Fibroblast of upper back skin (primary cell): ENCODE measurements at places on chromosomes 12 and 14.
A peak's percentile ranks its signal among the peaks of the same experiment; 100 is the strongest.

GRCh38 chr12:40647651-40648050 lies 44.6 kb upstream of the CNTN1 start:
- peak; percentile 3 for DNase-seq

DNA sequence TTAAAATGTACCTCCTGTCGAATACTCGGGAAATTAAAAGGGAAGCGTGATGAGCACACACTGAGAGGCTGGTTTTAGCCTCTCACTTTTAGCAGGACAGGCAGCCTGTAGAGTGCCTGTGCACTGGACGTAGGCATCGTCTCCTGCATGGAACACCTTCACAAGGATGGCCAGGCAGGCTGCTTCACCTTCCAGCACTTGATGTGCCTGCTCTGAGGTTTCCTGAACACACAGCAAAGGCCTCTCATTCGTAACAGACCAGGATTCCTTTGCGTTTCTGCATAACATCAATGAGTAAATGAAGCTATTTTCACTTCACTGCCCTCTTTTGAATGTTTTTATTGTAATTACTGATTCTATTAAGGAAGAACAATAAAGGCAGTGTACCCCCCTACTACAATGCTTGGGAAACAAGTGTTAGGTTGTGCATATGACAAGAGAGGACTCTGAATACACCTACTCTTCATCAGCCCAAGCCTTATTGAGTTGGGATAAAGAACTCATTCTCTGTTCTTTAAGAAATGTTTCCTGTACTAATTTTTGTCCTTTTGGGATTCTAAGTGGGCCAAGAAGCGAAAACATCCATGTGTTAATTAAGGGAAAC lies 1077.6 kb upstream of the FOXG1 start:
- no peak for DNase-seq

DNA sequence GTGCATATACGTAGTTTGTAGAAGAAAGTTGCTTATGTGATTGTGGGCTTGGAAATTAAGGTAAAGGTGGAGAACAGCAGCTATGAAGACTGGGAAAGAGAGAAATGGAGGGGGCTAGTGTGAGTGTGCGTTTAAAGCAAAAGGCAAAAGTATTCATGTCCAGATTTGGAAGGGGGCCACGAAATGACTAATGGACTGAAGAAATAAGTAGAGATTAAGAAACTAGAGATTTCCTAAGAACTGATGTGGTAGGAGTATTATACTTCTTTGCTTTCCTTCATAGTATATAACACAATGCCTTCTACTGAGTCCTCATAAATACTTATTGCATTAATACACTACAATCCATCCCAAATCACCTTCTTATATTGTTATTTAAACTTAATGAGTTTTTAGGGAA lies 298.6 kb upstream of the NOVA1 start:
- peak; percentile 57 for DNase-seq

DNA sequence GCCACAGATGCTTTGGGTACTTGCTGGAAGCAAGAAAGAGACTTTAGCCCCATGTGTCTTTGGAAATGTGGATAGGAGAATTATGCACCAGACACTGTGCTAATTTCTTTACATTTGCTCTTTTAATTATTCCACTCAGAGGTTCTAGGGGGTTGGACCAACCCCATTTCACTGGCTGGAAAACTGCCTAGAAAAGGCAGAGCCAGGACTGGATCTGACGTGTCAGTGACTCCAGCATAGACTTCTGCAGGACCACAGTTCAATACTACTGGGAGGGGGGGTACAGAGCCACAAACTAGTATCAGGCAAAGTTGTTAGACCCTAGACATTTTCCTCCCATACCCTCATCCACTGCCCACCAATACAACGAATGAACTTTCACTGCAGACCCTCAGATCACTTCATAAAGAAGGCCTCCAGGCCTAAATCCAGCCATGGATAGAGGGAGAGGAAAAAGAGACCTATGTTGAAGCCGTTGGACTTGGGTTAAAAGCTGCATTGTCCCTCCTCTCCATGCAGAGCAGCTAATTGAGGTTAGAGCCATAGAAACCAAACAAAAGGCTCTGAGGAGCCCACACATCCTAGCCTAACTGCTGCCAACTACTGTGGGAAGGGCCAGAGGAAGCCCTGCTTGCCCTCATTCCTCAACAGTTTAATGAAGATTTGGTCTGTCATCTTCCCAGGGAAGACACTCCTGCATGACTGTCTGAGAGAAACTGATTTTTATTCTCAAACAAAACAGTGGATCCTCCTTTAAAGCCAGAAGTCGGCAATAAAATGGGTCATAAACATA lies 68.7 kb downstream of the STON2 start:
- DNase-seq: no peak

- no peak for DNase-seq
These were observed 127.5 kb downstream of the SMOC1 start for GRCh38 chr14:70006699-70007098.

DNA sequence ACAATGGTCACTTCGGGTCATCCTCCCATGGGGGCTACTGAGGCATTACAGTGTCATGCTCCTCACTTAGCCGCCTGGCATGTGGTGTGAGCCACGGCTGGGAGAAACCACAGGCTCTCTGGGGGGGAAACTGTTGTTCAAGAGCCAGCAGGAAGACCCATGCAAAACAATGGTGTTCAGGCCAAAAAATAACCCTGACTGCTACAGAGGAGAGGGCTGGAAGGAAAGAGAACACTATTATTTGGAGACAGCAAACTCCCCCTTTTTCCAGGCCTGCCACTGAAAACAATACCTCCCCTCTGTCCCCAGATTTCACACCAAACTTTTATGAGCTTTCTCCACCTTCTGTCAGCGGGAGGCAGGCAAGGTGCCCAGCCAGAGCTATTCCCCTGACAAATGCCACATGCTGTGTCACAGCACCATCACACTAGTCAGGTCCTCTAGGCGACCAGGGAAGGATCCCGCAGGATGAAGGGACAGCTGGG lies 83.7 kb downstream of the CHGA start:
- peak; percentile 53 for DNase-seq

GRCh38 chr12:28390206-28390605 lies 199.9 kb downstream of the CCDC91 start:
- DNase-seq: no peak

DNA sequence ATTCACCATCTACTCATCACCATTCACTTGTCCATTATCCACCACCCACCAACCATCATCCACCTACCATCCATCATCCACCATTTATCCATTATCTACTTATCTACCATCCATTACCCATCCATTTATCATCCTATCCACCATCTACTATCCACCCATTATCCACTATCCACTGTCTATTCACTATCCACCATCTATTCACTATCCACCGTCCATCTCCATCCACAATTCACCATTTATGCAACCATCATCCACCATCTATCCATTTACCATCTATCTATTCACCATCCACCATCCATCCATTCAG lies 1.5 kb upstream of the AMN start:
- no peak for DNase-seq

DNA sequence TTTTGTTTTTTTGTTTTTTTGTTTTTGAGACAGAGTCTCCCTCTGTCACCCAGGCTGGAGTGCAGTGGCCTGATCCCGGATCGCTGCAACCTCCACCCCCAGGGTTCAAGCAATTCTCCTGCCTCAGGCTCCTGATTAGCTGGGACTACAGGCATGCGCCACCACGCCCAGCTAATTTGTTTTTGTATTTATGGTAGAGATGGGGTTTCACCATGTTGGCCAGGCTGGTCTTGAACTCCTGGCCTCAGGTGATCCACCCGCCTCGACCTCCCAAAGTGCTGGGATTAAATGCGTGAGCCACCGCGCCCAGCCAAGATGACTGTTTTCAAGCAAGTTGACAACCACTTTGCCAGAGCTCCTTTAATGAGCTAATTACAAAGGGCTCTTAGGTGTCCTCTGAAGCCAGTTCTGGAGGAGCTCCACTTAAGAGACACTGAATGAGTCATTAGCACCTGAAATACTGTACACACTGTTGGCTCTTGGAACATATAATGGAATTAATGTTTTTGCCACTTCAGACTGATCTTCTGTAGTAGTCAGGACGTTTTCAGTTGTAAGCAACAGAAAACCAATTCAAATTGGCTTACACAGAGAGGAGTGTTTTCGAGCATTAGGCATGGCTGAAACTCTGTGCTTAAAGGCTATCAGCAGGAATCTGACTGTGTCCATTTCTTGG lies 55.4 kb upstream of the MED13L start:
- DNase-seq: no peak

GRCh38 chr12:51070004-51070403 lies 13.4 kb downstream of the CSRNP2 start:
- peak; percentile 82 for DNase-seq

- DNase-seq: no peak
These were observed 3.2 kb upstream of the VDR start for GRCh38 chr12:47907851-47908454.

- no peak for DNase-seq
These were observed 38.5 kb upstream of the SLC6A15 start for GRCh38 chr12:84950971-84951546.

DNA sequence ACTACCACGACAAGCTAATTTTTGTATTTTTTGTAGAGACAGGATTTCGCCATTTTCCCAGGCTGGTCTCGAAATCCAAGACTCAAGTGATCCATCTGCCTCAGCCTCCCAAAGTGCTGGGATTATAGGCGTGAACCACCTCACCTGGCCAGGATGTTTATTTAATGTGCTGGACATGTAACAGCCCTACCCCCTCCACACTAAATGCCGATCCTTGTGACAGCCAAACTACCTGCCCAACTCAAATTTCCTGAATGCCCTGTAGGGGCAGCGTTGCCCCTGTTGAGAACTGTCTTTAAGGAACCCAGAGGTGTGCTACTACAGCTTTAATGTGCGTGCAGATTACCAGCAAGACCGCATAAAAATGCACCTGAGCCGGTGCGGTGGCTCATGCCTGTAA lies 48.1 kb downstream of the KCNK13 start:
- no peak for DNase-seq

DNA sequence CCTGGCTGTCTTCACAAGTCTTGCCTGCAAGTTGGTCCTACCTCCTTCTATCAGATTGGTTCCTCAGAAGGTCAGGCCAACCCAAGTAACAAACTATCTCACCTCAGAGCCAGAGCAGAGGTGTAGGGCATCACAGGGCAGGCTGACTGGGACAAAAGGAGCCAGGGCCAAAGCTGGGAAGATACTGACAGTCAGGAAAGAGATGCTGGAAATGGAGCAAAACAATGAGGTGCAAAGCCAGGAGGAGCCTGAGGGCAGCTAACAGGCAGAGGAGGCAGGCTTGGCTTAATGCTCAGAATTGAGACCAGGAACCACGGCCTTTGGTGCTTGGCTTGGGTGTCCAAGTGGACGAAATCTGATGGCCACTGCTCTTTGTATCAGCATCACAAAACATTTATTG lies 68.4 kb upstream of the PNMA1 start:
- no peak for DNase-seq

DNA sequence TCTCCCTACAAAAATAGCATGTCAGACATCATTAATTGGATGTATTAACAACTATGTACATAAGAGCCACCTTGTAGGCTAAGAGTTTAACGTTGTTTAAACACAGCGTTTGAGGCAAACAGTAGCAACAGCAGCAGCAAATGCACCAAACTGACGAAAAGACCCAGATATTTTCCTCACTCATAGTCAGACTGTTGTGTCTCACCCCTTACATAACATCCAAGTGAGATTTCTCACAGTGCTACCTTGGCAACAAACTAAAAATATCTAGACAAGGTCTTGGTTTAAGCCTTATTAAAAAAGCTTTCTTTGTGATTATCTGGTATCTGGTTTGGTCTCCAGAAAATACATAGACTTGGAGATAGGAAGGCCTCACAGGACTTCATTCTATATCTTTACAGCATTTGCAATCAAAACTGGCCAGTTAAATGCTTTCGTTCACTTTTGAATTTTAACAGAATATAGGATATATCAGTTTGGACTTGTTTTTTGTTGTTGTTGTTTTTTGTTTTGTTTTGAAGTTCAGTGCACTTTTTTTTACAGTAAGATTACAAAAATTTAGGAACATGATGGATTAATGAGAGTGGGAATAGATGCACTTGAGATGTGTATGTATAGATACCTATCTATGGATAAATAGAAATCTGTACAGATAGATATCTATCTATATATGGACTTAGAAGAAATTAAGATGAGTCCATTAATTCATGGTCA lies 4.1 kb downstream of the BHLHE41 start:
- no peak for DNase-seq

DNA sequence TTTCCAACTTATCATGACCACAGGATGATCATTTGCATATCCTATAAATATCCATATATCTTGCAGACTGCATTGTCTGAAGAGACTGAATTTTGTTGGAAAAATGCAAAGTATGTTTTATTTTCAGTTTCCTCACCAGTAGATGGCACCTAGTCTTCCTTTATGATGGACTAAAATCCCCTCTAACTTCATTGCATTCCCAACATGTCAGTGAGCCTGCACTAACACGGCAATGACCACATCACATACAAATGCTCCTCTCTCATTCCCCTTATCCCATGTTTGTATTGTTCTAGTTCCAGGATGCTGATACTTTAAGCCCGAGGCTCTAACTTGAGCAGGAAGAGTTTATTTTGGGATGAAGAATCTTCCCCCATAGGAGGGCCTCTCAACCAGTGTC lies 24.7 kb upstream of the MYBPC1 start:
- peak; percentile 32 for DNase-seq

- DNase-seq: no peak
These were observed 898.1 kb downstream of the GALC start for GRCh38 chr14:87094913-87095312.

DNA sequence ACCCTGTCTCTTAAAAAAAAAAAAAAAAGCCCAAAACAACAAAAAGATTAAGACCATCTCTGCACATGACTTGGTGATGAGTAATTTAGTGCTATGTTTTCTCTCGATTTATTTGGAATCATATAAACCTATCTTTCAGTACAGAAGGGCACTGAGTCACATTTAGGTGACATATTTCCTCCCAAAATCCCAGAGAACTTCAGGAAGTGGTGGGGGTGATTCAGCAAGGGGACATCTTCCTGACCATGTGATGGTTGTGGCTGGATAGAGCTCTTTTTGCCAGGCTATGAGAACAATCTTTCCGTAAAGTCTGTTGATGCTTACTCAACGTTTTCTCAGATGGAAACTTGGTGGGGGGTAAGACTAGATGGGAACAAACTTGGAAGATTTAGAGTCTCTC lies 50.0 kb downstream of the PPFIBP1 start:
- peak; percentile 95 for DNase-seq

- DNase-seq: no peak
These were observed 906 bp downstream of the MARK3 start for GRCh38 chr14:103385929-103386712.

DNA sequence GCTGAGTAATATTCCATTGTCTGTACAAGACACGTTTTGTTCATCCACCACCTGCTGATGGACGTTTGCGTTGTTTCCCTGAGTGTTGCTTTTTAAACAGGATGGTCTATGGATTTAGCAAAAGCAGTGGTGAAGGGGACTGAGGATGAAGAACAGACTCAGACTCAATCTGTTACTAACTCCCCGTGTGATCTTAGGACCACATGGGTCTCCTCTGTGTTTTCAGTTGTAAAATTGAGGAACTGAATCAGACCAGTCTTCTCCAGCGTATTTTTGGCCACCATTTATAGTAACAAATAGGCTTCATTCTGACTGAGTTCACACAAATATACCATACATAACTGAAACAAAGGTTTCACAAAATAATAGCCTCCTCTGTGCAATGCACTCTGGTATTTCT lies 85.6 kb downstream of the FOXN3 start:
- no peak for DNase-seq

- DNase-seq: no peak
These were observed 33.7 kb upstream of the ADAMTS20 start for GRCh38 chr12:43585676-43586075.

- DNase-seq: no peak
These were observed 467.1 kb downstream of the ATP23 start for GRCh38 chr12:58408516-58408915.

- no peak for DNase-seq
These were observed 294.1 kb downstream of the RMST start for GRCh38 chr12:97756741-97757140.

- DNase-seq: peak; percentile 86
These were observed 57.2 kb downstream of the ATF7 start for GRCh38 chr12:53568809-53569557.
